ENCODE measurements at places on chromosomes 1 and 21. TPM values are rescaled to one million over a fixed set of nuclear protein-coding genes. Genes with fewer than 3 reads are reported as not detected.

SIM2 gene
- total RNA-seq = 0.11 TPM

S100A7A gene
- not detected for total RNA-seq

AIM2 gene
- 1.1 TPM for total RNA-seq

KCND3 gene
- 0.18 TPM for total RNA-seq

BCL2L15 gene
- 0.30 TPM for total RNA-seq

ENAH gene
- total RNA-seq = 229 TPM

RNU1-4 gene
- total RNA-seq = 1,197 TPM

OR10J1 gene
- not detected for total RNA-seq

KIAA1614 gene
- total RNA-seq = 3.3 TPM

SLAMF9 gene
- total RNA-seq = not detected

SLC6A9 gene
- 14.4 TPM for total RNA-seq

SNAPIN gene
- 23.4 TPM for total RNA-seq

DMBX1 gene
- total RNA-seq = 1.7 TPM

PRKCZ gene
- total RNA-seq = 52.5 TPM

SPRR1B gene
- not detected for total RNA-seq

PALMD gene
- 0.09 TPM for total RNA-seq

EFNA3 gene
- 12.5 TPM for total RNA-seq

AMY1C gene
- not detected for total RNA-seq

PTCH2 gene
- 1.1 TPM for total RNA-seq

C8B gene
- 0.30 TPM for total RNA-seq

MYBPH gene
- not detected for total RNA-seq

USH2A gene
- total RNA-seq = 0.37 TPM

PLPP3 gene
- total RNA-seq = 31.0 TPM

IGFN1 gene
- 0.11 TPM for total RNA-seq

TRPM2 gene
- 0.92 TPM for total RNA-seq

CLEC20A gene
- not detected for total RNA-seq

OLFML3 gene
- 91.1 TPM for total RNA-seq

PDZK1 gene
- 0.57 TPM for total RNA-seq

OR2L13 gene
- total RNA-seq = not detected

LINGO4 gene
- total RNA-seq = not detected

TNFRSF18 gene
- total RNA-seq = 1.1 TPM

SPRTN gene
- 14.6 TPM for total RNA-seq

DCST2 gene
- total RNA-seq = 0.83 TPM

ADAMTS4 gene
- total RNA-seq = 11.2 TPM

CYP4Z1 gene
- not detected for total RNA-seq

ALPL gene
- 148 TPM for total RNA-seq

LHX8 gene
- total RNA-seq = 0.25 TPM

PLEKHN1 gene
- total RNA-seq = 3.0 TPM

CFAP126 gene
- not detected for total RNA-seq

ARHGAP29 gene
- 4.4 TPM for total RNA-seq

CFHR3 gene
- total RNA-seq = 0.27 TPM

SLC25A34 gene
- total RNA-seq = 2.0 TPM
